Left renal pelvis (tissue), 4 donors: ENCODE measurements at places on chromosomes 5 and 9. TPM values are rescaled to one million over a fixed set of nuclear protein-coding genes. Genes with fewer than 3 reads are reported as not detected.

The FAM221B gene
- 0.35 TPM for polyA plus RNA-seq

The SLC6A3 gene
- polyA plus RNA-seq: 0.64 TPM

The PLAC8L1 gene
- 0.66 TPM for polyA plus RNA-seq

The PIP5K1B gene
- 8.5 TPM for polyA plus RNA-seq

The PCDHB14 gene
- 9.9 TPM for polyA plus RNA-seq

The LHX2 gene
- polyA plus RNA-seq: 0.26 TPM

The C5orf58 gene
- not detected for polyA plus RNA-seq

The HSD17B3 gene
- polyA plus RNA-seq: 0.72 TPM

The MOB3B gene
- 24.6 TPM for polyA plus RNA-seq

The ANGPTL2 gene
- 8.0 TPM for polyA plus RNA-seq

The TICAM2 gene
- 2.5 TPM for polyA plus RNA-seq

The DNAJC25 gene
- 14.0 TPM for polyA plus RNA-seq

The GFRA3 gene
- 6.6 TPM for polyA plus RNA-seq

The BARHL1 gene
- polyA plus RNA-seq: not detected

The HTR4 gene
- polyA plus RNA-seq: 0.16 TPM

The SLC6A18 gene
- polyA plus RNA-seq: 1.2 TPM

The SHROOM1 gene
- polyA plus RNA-seq: 13.0 TPM

The MYMK gene
- polyA plus RNA-seq: not detected

The SPINK13 gene
- 0.40 TPM for polyA plus RNA-seq

The PCDHGB2 gene
- polyA plus RNA-seq: 3.5 TPM

The PHPT1 gene
- 80.1 TPM for polyA plus RNA-seq
